ENCODE measurements at places on chromosomes 16 and 17. TPM values are rescaled to one million over a fixed set of nuclear protein-coding genes. Genes with fewer than 3 reads are reported as not detected.

Gene SSTR5
- total RNA-seq = not detected

Gene CFAP97D1
- 0.32 TPM for total RNA-seq

GRCh38 chr16:75252946-75253911 lies 1.8 kb upstream of the BCAR1 start:
- DNase-seq = peak; percentile 74
- H3K4me3 ChIP-seq = no peak overlapping the region
- peak overlapping the region; percentile 72 for H3K27ac ChIP-seq
- H3K4me1 ChIP-seq = peaks cover 88% of the 10 kb centered on the region
- no peaks in the 10 kb centered on the region for H3K36me3 ChIP-seq

Gene METRN
- 9.2 TPM for total RNA-seq

DNA sequence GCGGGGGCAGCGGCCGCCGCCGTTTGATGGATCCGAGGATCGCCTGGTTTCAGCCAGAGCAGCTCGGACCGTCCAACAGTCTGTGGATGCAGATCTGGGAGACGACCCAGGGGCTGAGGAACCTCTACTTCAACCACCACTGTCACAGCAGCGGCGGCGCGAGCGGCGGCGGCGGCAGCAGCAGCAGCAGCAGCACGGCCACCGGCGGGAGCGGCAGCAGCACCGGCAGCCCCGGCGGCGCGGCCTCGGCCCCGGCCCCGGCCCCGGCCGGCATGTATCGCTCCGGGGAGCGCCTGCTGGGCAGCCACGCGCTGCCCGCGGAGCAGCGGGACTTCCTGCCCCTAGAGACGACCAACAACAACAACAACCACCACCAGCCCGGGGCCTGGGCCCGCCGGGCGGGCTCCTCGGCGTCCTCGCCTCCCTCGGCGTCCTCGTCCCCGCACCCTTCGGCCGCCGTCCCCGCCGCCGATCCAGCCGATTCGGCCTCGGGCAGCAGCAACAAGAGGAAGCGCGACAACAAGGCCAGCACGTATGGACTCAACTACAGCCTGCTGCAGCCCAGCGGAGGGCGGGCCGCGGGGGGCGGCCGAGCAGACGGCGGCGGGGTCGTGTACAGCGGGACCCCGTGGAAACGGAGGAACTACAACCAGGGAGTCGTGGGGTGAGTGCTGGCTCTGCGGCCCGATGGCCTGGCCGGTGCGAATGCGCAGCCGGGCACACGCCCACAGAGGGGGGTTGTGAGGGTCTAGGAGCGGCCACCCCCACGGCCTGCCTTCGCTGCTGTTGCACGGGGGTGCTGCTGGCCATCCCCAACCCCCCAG lies 702 bp downstream of the TENT4B start:
- peak overlapping the region; percentile 99 for H3K27ac ChIP-seq
- no peaks in the 10 kb centered on the region for H3K36me3 ChIP-seq
- no peaks in the 10 kb centered on the region for H3K27me3 ChIP-seq

Gene CMIP
- 65.7 TPM for total RNA-seq

DNA sequence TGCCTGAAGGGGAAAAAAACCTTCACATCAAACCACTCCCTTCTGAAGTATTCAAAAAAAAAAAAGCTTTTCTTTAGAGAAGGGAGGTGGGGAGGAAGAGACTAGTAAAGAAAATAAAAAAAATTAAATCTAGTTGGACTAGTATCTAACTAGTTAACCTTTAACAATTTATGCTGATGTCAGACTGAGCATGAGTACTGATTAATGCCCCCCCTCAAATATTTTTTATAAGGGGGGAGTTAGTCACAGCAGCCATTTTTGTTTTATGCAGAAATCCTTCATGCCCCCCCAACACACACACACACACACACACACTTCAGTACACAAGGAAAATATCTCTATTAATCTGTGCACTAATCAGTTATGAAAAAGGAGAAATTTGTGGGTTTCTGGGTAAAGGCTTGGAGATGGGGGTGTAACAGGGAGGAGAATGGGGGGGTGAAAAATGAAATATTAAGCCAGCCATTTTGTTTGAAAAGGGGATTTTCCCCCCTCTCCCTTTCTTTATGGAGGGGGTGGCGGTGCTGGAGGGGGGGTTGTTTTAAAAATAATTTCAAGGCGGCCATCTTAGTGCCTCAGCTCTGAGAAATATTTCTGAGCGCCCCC lies 4.7 kb upstream of the CHD3 start:
- peaks cover 33% of the 10 kb centered on the region for H3K36me3 ChIP-seq
- H3K4me3 ChIP-seq = no peak overlapping the region
- H3K4me1 ChIP-seq = peaks cover 74% of the 10 kb centered on the region
- H3K27me3 ChIP-seq = no peaks in the 10 kb centered on the region

GRCh38 chr17:7790150-7790549 lies 43.9 kb upstream of the KDM6B start:
- H3K27ac ChIP-seq = no peak overlapping the region
- H3K4me3 ChIP-seq = no peak overlapping the region
- H3K4me1 ChIP-seq = no peaks in the 10 kb centered on the region
- no peaks in the 10 kb centered on the region for H3K27me3 ChIP-seq
- DNase-seq = no peak
- no peaks in the 10 kb centered on the region for H3K36me3 ChIP-seq

GRCh38 chr16:66899310-66899944 lies 19.1 kb downstream of the PDP2 start:
- H3K4me3 ChIP-seq = no peak overlapping the region
- DNase-seq = no peak
- H3K27me3 ChIP-seq = no peaks in the 10 kb centered on the region

GRCh38 chr17:4858882-4859260 lies 25.7 kb downstream of the MINK1 start:
- peak overlapping the region; percentile 64 for H3K27ac ChIP-seq
- peaks cover 19% of the 10 kb centered on the region for H3K4me1 ChIP-seq
- H3K36me3 ChIP-seq = no peaks in the 10 kb centered on the region
- H3K4me3 ChIP-seq = no peak overlapping the region
- no peak for DNase-seq

Data from spleen (tissue), 13 donors.